ENCODE measurements at places on chromosomes 4 and X.

- no peak for DNase-seq
Measured at GRCh38 chr4:53476232-53477037, 99.0 kb downstream of the FIP1L1 start.

DNA sequence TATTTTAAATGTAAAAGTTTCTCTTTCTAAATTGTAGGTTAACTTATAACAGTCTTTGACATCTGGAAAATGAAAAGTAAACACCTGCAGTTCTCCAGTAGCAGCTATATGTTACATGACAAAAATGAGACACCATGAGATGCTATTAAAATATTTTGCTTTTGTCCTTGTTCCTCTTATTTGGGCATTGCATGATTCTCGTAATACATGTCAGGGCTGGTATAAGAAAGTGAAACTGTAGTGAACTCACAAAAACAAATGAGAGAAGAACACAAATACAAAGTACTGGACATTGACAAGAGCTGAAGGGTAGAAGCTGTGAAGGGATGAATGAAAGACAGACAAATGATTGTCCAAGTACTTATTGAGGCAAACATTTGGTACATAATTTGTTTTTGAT is 9.0 kb downstream of the GK2 start:
- DNase-seq, result no peak

- DNase-seq, result no peak
Measured at GRCh38 chr4:3021627-3022026, 52.7 kb downstream of the HTT-AS start.

DNA sequence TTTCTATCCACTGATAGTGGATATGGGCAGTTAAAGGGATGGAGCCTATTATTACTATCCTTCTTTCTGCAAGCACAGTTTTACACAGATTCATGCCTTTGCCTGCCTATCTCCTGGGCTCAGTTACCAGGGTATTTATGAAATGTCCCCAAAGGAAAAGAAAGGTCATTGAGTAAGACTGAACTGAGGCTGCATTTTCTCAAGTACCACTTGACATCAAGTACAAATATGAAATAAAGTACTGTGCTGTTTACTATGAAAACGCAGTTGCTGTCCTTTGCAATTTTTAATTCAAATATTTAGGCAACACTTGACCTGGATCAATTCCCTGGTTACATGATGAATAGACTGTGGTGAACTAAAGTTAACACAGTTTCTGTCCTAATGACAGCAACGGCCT is 23.5 kb upstream of the SPANXN4 start:
- DNase-seq, result no peak

GRCh38 chr4:76624931-76625715 is 190.1 kb downstream of the SHROOM3 start:
- DNase-seq, result no peak

DNA sequence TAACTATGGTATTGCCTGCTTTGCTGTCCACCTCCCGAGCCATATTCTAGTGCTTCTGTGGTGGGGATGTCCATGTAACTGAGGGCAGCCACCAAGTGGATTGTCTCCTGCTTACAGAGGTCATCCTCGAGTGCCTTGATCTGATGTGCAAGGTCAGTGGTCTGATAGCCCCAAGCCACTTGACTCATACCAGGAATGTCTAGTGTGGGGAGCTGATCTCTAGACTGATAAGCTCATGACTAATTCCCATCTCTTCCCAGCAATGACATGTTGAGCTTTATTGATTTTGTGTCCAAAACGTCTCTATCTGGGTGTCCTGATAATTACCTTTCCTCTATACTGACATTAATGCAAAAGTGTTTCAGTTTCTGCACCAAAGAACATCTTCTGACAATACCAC is 168.4 kb upstream of the WDR1 start:
- DNase-seq, result no peak

GRCh38 chr4:64564126-64564525 is 154.9 kb upstream of the TECRL start:
- DNase-seq, result no peak

GRCh38 chrX:17944833-17945497 is 83.9 kb upstream of the RAI2 start:
- DNase-seq, result no peak

Data from T-cell (primary cell).